Activated T-helper 2 cell treated with anti-CD3 and anti-CD28 coated beads, Interferon-gamma antibody, Interleukin-2, Interleukin-4, amounts not matched to agents 10 μg/mL and 5 μg/mL and 100 μg/mL, durations not matched to agents 14 hours and 24 hours and 36 hours (primary cell): ENCODE measurements at places on chromosomes 16 and 17. TPM values are rescaled to one million over a fixed set of nuclear protein-coding genes. Genes with fewer than 3 reads are reported as not detected.

Gene KRTAP9-2
- not detected in 2 replicates for total RNA-seq

Gene TNFRSF13B
- total RNA-seq = 0.14 TPM in 1 of 2 replicates, not detected in the other

Gene KRT31
- not detected in 2 replicates for total RNA-seq

Gene PIGS
- total RNA-seq = 65.1 and 70.9 TPM in 2 replicates

Gene IRX3
- 0.74 and 0.96 TPM in 2 replicates for total RNA-seq

Gene FBXW10
- total RNA-seq = not detected in 2 replicates
